ENCODE measurements at places on chromosomes 7 and 10. TPM values are rescaled to one million over a fixed set of nuclear protein-coding genes. Genes with fewer than 3 reads are reported as not detected.

Gene CELF2
- total RNA-seq, result 74.9 TPM

- DNase-seq, result no peak
These were observed 2.9 kb downstream of the LRMDA start for GRCh38 chr10:75434291-75434690.

GRCh38 chr10:129992356-129992755 is 28.3 kb upstream of the EBF3 start:
- DNase-seq, result no peak

GRCh38 chr7:18421297-18422002 is 74.1 kb upstream of the HDAC9 start:
- DNase-seq, result no peak

- DNase-seq, result no peak
These were observed 16.3 kb upstream of the BAMBI start for GRCh38 chr10:28661035-28661434.

DNA sequence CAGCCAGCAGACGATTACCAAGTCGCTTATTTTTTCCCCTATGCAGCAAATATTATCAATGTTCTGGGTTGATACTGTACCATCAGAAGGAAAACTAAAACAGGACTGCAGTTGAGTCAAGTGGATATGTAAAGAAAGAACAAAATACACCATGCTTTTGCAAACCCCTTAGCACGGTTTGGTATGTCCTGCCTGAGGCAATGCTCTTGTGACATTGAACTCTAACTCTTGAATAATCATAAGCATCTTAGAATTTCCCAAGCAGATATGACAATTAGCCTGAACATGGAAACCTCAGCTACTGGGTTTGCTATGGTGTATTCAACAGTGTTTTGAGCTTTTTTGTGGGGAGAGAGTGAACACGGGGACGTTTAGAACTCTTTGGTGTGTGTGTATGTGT is 107.4 kb downstream of the ETV1 start:
- DNase-seq, result no peak

GRCh38 chr7:90850471-90850870 is 254.3 kb downstream of the CDK14 start:
- no peak for DNase-seq

Data from left ventricle myocardium inferior (tissue), 1 donor.